RWPE1 (cell line): ENCODE measurements at places on chromosomes 6 and 20.

DNA sequence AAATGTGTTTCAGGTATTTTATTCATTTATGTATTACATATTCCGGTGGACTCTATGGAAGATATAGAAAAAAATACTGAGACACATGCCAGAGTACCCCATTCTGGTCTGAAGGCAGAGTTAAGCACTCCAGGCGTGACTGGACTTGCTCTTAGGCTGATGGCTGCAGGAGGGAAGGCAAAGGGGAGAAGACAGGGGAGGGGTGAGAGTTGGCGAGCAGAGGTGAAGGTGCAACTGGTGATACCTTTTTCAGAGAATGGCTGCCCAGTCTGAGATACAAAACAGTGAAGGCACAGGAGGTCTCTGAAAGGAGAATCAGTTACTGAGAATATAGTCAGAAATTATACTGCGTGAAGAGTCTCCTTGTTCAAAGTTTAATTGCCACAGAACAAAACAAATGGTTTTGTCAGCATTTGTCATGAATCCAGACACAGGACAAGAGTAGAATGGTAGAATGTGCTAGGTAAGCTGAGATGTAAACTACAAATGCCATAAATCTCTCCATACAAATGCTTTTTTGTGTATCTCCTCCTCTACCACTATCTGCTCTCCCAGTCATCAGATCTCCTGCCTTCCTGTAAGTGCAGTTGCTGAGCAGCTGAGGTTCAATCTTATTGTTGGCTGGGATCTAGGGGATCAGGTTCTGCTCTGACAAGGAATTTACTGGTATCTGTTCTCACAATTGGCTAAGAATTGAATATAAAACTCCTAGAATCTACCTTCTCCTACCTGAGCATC, 104.2 kb upstream of the DST start:
- no peak for DNase-seq

GRCh38 chr6:150924808-150925589, 59.5 kb downstream of the MTHFD1L start:
- DNase-seq, result no peak

DNA sequence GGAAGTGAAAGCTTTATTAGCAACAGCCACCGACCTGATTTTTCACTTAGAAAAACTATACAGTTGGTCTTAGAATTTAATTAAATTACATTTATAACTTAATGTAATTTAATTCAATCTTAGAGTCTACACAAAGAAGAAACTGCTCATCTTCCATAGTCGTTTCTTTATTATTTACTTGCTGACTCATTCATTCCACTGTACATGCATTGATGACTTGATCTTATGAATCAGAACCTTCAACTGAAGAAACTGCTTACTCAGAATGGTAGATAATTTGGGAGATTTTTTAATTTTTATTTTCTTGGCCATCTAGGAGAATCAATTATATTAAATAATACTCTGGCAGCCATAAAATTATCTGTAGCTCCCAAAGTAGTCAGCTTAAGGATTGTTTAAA, 1021.6 kb upstream of the FLRT3 start:
- DNase-seq, result peak; percentile 41

DNA sequence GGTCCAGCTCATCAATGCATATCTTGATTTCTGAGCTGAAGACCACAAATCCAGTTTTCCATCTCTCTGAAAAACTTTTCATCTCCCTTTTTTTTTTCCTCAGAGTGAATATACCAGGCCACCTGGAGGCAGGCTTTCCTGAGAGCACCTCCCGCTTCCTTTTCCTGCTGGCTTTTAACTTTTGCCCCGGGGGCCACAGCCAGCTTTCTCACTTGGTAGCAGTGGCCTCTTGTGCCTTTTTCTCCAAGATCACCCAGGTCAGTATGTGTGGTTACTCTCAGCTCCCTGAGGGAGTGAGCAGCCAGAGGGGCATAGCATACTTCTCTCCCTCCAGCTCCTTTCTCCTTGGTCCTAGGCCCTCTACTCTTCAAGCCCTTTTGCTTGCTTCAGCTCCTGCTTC, at the start of gene BTN1A1:
BTN1A1 (plus strand) TSS at position 202 of the 400 bp plus-strand sequence. CDS start 984 bp downstream, outside the sequence.
- DNase-seq, result no peak

GRCh38 chr20:717832-718231, 42.2 kb upstream of the SCRT2 start:
- DNase-seq, result no peak

DNA sequence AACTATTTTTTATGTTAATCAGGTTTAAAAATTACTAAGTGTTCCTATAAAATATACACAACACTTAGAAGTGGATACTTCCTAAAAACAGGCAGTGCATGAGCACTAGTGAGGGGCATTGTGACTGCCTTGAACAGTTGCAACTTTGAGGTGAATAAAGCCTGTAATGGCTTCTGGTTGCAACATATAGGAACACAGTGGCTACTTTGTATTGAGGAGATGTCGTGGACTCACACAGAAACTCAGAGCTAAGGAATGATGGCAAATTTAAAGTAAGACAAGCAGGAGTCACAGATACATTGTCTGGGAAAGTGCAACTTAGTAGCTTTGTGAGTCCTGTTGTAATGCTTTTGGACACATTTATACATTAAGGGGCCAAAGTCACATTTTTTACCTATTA, 861 bp upstream of the HLA-A start:
- DNase-seq, result no peak

- no peak for DNase-seq
These were observed 88.7 kb upstream of the PRDM1 start for GRCh38 chr6:105997482-105997881.

DNA sequence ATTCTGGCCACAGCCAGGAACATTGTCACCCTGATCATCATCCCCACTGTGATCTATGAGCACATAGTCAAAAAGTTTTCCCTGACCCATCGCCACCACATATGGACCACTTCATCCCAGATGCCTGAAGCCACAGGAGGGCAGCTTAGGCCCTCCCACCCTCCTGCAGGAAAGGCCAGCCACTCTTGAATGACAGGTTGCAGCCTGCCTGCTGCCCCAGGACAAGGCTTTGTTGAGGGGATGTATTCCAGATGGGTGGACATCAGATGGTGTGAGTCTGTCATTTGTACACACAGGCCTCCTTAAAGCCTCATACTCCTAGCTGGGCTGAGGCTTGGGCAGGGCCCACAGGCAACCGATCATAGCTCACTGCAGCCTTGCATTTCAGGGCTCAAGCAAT, 30.8 kb downstream of the DPPA5 start:
- DNase-seq, result no peak

GRCh38 chr6:153790876-153791473, 248.1 kb upstream of the OPRM1 start:
- no peak for DNase-seq

- no peak for DNase-seq
These were observed 13.2 kb downstream of the LCA5 start for GRCh38 chr6:79524065-79524464.

- DNase-seq, result no peak
These were observed 67.9 kb downstream of the KIF13A start for GRCh38 chr6:17919496-17919895.

- peak; percentile 53 for DNase-seq
These were observed 27.5 kb downstream of the RSPH3 start for GRCh38 chr6:158972241-158973233.

DNA sequence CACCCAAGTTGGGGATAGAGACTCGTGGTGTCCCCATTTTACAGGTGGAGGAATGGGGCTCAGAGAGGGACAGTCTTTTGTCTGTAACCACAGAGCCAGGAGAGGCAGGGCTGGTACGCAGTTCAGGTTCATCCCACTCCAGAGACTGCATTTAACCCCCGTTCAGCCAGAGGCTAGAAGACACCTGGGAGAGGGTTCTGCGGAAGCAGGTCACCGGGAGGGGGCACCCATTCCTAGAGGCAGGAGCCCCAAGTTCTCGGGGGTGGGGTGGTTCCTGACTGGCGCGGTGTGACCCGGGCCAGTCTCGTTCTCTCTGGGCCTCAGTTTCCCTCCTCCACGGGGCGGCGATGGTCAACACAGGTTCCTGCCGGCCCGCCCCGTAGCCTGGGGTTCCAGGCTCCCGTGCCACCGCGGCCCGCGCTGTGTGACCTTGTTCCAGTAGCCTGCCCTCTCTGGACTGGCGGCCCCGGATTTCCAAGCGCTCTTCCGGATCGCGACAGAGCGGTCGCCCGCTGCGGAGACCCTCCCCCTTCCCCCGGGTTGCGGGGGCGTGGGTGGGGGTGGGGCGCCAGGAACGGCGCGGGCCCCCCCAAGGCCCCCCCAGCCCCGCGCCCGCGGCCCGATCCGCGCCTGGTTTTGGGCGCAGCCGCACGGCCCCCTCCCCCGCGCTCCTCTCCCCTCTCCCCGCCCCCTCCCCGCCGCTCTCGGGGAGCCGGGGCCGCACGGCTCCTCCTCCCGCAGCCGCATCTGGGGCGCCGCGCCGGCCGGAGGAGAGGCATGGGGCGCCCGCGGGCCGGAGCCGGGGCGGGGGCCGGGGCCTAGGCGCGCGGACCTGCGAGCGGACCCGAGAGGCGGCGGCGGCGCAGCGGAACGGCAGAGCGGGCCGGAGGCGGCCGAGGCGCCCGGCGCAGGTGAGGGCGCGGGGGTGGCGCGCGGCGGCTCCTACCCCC, at the start of gene DLGAP4:
DLGAP4 (plus strand) TSS at position 738 of the 950 bp plus-strand sequence. CDS start 125,379 bp downstream, outside the sequence.
- no peak for DNase-seq
